ENCODE measurements at places on chromosomes 12 and 14.
A peak's percentile ranks its signal among the peaks of the same experiment; 100 is the strongest.

DNA sequence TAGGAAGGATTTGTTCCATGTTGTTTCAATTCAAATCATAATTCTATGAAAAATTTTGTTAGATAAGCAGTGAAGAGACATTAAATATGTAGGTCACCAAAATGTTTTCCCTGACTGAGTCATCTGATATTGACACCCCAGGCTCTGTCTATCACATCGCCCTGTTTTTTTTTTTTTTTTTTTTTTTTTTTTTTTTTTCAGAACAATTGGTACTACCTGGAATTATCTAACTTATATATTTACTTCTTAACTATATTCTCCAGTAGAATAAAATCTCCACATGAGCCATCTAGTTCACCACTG lies 97.8 kb upstream of the KRAS start:
- DNase-seq, result no peak

DNA sequence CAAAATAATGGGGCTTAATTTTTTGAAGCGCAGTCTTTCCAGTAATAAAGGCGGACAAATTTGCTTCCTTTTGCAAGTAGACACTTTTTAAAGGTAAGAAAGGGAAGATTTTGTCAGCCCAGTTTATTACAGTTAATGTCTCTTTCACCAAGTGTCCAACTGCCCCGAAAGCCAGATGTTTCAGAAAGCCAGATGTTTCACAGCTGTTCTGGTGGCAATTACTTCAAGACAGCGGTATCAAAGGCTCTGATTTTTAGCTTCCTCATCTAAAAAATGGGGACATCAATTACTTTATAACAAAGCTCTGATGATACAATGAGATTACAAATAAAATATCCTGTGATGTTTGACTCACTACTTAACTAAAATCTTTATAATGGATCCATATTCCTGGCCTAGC lies 1.0 kb downstream of the WBP11 start:
- DNase-seq, result no peak

DNA sequence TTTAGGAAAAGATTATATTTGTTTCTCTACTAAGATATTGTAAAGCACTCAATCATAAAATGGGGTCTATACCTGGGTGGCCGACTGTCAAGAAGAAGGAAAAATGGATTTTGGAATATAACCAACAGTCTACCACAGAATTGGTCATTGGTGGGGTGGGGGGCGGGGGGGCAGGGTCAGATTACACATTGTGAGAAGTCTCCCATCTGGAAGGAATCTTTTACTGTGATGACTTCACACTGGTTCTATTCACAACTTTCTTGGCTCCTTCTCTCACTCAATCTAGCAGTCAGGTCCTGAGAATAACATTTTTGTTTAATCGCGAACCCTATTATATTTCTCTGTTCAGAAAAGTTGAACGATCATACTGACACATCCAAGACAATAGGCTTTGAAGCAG lies 8.7 kb upstream of the CLEC4E start:
- no peak for DNase-seq

DNA sequence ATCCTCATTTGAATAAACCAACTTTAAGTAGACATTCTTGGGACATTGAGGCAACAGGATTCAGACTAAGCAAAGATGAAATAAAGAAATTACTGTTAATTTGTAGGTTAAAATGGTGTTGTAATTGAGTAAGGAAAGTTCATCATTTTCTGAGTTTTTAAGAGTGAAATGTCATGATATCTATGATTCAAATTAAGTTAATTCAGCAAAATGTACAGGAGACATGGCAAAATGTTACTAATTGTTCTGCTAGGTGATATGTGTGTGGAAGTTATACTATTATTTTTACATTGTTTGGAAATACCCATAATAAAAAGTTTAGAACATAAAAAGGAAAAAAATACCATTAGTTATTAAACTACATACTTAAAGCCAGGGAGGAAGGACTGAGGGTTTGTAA lies 55.0 kb upstream of the EGLN3 start:
- no peak for DNase-seq

DNA sequence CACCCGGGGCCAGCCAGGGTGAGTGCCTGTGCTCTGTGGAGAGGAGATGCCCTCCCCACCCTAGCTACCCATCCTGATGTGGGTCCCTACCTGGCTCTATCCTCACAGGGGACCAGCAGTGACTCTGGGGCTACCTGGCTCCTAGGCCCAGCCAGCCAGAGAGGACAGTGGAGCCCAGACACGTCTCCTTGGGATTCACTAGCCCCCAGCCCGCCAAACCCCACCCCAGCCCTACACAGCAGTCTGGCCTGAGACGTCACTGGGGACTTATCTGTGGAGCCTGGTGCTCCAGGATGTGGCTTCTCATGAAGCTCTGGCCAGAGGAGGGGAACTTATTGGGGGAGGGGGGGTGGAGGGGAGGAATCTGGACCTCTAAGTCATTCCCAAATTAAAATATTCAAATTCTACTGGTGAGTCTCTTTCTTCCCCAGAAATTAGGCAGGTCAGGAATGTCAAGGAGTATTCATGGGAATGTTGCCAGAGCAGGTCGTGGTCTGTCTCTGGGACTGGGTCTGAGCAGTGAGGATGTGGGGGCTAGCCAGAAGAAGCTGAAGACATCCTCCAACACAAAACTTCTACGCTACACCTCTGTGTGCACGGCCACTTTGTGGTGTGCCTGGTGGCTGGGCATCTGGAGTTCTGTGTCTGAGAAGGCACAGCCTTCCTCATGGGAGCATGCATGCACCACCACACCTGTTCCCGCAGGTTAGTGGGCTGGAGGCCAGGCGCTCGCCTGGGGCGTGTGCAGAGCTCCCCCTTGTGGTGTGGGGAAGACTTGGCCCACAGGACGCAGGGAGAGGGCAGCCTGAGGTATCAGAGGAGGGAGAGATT lies 2.7 kb downstream of the CMTM5 start:
- DNase-seq, result peak; percentile 49

DNA sequence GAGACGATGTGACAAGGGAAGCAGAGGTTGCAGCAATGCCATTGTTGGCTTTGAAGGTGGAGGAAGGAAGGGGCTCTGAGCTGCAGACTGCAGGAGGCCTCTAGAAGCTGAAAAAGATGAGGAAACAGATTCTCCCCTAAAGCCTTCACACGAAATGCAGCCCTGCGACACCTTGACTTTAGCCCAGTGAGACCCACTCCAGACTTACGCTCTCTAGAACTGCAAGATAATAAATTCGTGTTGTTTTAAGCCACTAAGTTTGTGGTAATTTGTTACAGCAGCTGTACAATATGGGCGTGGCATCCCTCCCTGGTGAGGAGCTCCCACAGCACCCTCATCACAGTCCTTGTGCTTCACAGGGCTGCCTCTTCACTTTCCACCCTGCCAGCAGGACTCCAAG lies 53.2 kb downstream of the GOLGA5 start:
- DNase-seq, result no peak

DNA sequence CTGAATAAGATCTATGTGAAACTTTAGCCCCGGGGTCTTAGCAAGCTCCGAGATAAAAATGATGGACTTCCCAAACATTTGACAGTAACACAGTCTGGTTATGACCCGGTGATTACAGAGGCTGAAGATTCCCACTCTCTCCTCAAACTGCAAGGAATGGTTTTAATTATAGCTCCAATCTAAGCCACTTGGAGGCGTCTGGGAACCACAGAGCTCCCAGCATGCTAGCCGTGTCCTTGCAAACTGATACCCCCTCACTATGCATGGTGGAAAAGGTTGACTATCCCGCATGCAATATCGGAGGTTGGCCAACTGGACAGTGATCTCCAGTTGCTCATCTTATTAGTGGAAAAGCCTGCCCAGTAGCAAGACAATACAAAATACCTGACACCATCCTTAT lies 76.5 kb upstream of the GRIN2B start:
- no peak for DNase-seq

DNA sequence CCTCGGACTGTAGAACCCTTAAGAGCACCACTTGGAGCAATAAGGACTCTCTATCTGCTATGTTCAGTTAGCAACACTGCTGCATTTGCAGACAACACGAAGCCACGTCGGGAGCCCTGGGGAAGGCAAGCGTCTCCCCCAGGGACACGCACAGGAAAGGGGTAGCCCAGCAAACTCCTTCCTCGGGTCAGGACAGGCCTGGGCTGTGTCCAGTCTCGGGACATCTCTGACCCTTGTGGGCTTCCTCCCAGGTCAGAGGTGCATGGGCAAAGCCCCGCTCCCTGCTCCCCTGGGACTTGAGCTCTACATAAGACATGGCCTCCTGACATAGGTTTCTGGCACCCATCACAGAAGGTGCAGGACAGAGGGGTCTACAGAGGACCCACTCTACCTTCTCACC lies 119.5 kb downstream of the PIWIL1 start:
- DNase-seq, result no peak

- DNase-seq, result no peak
Observed at GRCh38 chr12:18148961-18149360, 59.0 kb upstream of the RERGL start.

- peak; percentile 42 for DNase-seq
Observed at GRCh38 chr12:57621497-57622292, 10.5 kb downstream of the ARHGEF25 start.

GRCh38 chr14:71645656-71646055 lies 286.6 kb upstream of the RGS6 start:
- no peak for DNase-seq

DNA sequence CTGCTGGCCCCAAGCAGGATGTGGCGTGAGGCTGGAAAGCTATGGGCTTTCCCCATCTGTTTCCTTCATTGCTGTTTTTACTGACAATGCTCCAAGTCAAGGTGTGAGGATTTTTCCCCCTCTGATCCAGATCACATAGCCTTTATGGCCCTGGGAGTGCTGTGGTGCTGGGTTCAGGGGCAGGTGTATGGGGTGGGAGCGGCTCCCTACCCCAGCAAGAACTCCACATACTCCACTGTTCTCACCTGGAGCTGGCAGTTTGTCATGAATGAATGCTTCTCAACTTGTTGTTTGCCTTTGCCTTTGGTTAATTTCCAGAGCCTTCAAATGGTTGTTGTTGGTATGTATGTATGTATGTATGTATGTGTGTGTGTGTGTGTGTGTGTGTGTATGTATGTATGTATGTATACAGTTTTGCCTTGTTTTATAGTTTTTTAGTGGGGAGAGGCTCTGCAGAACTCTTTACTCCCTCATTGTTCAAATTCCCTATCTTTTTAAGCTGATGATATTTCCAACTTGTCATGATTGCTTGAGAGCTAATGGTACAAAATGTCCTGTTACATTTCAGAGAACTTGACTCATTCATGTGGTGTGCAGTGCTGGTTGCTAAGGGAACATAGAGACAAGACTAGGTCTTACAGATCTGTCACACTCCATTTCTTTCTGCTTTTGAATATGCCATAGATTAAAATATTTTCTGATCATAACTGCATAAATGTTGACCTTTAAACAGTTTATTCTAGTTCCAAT lies 36.6 kb upstream of the ASPG start:
- no peak for DNase-seq

DNA sequence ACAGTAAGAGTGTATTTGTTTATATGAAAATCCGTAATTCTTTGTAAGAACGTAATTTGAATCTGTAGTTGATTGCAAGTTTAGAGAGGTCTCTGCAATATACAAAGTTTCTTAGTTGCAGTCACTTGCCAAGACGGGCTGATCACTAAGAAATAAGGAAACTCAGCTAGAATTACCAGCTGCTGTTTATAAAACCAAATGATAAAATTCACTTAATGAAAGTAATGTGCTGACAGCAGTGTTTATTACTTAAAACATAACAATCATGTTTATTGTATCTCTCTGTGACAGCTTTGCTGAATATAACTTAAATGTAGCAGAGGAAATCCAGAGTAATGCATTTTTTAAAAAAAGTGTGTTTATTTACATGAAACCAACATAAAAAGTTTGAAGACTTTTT lies 31.2 kb downstream of the SRGAP1 start:
- no peak for DNase-seq

DNA sequence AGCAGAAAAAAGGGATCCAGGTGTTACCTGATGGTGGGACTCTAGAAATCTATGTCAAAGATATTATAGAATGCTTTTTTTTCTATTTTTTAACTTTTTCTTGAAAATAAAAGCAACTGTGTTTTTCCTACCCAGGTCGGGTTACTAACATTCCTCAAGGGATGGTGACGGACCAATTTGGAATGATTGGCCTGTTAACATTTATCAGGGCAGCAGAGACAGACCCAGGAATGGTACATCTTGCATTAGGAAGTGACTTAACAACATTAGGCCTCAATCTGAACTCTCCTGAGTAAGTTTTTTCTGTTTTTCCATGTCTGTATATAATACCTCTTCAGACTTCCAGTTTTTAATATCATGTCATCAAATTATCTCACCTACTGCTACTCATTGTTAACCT lies 27.6 kb upstream of the KCNMB4 start:
- DNase-seq, result no peak

DNA sequence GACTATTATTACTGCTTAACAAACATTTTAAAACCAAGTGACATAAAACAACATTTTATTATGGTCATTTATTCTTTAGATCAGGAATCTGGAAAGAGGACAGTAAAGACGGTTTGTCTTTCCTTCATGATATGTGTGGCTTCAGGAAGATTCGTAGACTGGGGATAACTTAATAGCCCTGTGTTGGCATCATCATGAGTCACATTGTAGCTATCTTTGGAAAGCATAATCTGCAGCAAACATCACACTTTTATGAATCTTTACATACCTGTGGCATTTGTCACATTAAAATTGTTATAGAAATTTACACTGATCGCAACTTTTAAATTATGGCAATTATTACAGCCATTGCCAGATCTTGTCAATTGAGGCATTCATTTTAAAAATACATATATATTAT lies 397.1 kb downstream of the NOVA1 start:
- no peak for DNase-seq

GRCh38 chr14:24192933-24193332 lies 2.3 kb downstream of the TM9SF1 start:
- DNase-seq, result no peak

DNA sequence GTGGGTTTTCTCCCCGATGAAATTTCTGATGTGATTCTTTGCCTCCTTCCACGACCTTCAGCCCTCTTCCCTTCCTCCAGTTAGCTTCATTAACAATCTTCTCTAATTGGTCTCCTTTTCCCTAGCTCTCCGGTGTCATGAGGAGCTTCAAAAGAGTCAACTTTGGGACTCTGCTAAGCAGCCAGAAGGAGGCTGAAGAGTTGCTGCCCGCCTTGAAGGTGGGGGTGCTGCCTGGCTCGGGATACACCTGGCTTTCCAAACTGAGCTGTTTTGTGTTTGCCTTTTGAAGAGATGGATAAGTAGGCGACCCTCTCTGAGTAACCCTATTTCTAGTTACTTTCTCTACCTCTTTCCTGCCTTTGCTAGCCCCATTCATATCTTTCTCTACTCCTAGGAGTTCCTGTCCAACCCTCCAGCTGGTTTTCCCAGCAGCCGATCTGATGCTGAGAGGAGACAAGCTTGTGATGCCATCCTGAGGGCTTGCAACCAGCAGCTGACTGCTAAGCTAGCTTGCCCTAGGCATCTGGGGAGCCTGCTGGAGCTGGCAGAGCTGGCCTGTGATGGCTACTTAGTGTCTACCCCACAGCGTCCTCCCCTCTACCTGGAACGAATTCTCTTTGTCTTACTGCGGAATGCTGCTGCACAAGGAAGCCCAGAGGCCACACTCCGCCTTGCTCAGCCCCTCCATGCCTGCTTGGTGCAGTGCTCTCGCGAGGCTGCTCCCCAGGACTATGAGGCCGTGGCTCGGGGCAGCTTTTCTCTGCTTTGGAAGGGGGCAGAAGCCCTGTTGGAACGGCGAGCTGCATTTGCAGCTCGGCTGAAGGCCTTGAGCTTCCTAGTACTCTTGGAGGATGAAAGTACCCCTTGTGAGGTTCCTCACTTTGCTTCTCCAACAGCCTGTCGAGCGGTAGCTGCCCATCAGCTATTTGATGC lies 797 bp downstream of the ESPL1 start:
- no peak for DNase-seq

GRCh38 chr12:95715177-95715576 lies 75.4 kb downstream of the NTN4 start:
- no peak for DNase-seq
